Left lung (tissue), 14 donors: ENCODE measurements at places on chromosomes 1 and 21. TPM values are rescaled to one million over a fixed set of nuclear protein-coding genes. Genes with fewer than 3 reads are reported as not detected.

The BSND gene
- 0.06 TPM for polyA plus RNA-seq

GRCh38 chr1:182968836-182969734, 16.1 kb upstream of the SHCBP1L start:
- DNase-seq = no peak

GRCh38 chr1:66563094-66563800, 29.3 kb downstream of the SGIP1 start:
- no peak for DNase-seq

DNA sequence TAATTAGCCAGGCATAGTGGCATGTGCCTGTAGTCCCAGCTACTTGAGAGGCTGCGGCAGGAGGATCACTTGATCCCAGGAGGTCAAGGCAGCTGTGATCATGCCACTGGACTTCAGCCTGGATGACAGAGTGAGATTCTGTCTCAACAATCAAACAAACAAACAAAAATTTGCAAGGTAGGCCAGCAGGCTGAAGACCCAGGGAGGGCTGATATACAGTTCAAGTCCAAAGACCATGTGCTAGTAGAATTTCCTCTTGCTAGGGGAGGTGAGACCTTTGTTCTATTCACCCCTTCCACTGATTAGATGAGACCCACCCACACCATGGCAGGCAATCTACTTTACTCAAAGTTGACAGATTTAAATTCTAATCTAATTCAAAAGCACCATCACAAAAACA, 31.2 kb upstream of the CNN3 start:
- no peak for DNase-seq

DNA sequence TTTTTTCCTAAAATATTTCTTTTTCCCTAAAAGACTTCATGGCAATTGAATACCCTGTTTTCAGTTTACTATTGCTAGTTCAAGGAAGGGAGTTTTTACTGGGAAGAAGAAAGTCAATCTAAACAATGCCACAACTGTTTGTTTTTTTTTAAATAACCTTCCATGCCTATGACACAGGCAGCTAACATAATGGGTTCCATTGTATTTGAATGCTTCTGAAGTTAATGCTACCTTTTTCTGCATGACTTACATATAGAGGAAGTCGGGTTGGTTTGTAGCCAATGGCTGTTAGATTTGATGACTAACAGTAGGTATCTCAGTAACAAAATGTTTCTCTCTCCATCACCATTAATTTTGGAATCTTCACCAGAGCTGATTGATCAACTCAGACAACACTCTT, 134.0 kb downstream of the KIF26B start:
- no peak for DNase-seq

GRCh38 chr21:30083225-30083945, 83.2 kb downstream of the CLDN17 start:
- no peak for DNase-seq

- no peak for DNase-seq
These were observed 36.1 kb upstream of the FAM131C start for GRCh38 chr1:16109571-16109970.

DNA sequence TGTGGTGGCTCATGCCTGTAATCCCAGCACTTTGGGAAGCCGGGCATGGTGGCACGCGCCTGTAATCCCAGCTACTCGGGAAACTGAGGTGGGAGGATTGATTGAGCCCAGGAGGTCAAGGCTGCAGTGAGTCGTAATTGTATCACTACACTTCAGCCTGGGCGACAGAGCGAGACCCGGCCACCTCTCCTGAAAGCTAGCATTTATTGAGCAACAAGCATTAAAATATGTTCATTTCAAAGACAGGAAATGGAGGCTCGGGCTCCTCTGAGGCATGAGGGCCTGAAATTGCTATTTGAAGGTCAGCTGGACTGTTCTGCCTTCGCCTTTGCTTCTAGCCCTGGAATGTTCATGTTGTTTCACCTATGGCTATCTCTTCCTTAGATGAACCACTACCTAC, 34.5 kb downstream of the SPATA21 start:
- no peak for DNase-seq

The ACTN2 gene
- polyA plus RNA-seq = 2.6 TPM

GRCh38 chr21:34768326-34768725, 99.5 kb downstream of the CLIC6 start:
- no peak for DNase-seq

- no peak for DNase-seq
These were observed 154.1 kb downstream of the PHTF1 start for GRCh38 chr1:113605146-113605545.
